ENCODE measurements at places on chromosomes 4 and X.

DNA sequence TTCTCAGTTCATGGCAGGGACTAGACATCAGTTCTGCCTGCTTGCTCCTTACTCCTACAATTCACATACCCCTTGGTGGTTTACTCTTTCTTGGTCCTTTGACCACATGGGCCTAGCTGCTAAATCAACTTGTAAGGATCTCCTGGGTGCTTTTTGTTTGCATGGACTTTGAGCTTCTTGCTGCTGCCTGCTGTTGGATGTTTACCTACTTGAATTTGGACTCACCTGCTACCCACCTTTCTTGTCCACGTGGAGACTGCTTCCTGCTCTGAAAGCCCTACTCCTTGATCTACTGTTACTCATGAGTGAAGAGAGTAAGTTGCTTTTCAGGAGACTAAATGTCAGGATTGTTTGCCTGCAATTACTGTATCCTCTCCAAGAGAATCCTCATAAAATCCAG, 15.2 kb upstream of the ARHGAP24 start:
- no peak for DNase-seq

- DNase-seq: no peak
These were observed 87.9 kb upstream of the PACRGL start for GRCh38 chr4:20612313-20612712.

- DNase-seq: no peak
These were observed 127.3 kb downstream of the DCHS2 start for GRCh38 chr4:154364066-154364845.

GRCh38 chrX:44765556-44765955, 78.3 kb upstream of the DUSP21 start:
- no peak for DNase-seq

All from stimulated activated CD4-positive, alpha-beta T cell treated with anti-CD3 and anti-CD28 coated beads, Interleukin-1b, Interleukin-23, amount 100 ng/mL, for 1 hour (primary cell).